ENCODE measurements at places on chromosomes 16 and 17.

DNA sequence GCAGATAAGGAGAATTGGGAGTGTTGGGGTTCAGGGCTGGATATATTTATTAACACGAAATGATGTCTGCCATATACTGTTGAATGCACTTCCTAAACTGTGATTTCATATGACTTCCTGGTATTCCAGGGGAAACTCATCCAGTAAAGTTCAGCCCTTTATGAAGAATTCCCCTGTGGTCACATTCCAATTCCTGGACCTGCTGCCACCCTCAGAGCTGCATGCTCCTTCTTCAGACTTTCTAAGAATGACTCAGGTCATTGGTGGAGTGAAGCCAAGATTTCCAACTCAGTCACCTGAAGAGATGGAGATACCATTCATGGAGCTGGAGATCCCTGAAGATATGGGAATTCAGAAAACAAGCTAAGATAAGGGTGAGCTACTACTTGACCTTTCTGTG is 114.2 kb upstream of the TMEM97 start:
- no peak for DNase-seq

GRCh38 chr17:74212209-74212912 is 1.0 kb upstream of the TTYH2 start:
- DNase-seq, result no peak

DNA sequence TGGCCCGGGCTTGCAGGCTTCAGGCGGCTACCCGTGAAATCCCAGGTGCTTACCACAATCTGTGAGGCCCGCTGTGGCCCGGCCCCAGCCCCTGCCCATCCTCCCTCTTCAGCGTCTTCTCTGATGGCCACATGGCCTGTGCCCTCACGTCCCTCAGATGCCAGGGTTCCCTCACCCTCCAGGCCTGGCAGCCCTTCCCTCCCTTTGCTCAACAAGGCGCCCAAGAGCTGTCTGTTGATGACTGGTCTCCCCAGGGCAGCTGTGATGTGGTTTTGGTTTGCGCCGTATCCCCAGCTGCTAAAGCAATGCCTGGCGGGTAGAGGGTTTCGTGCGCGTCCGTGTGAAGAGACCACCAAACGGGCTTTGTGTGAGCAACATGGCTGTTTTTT is 35.1 kb downstream of the PMM2 start:
- DNase-seq, result no peak

- DNase-seq, result no peak
Observed at GRCh38 chr17:43384476-43384862, 14.3 kb upstream of the ARL4D start.

GRCh38 chr17:73211745-73212144 is 18.9 kb downstream of the COG1 start:
- no peak for DNase-seq
